AG04450 (cell line): ENCODE measurements at places on chromosomes 3 and 15.

- no peak for DNase-seq
These were observed 78.6 kb downstream of the MAGI1 start for GRCh38 chr3:65960087-65960486.

- DNase-seq = peak; percentile 94
These were observed 263.6 kb upstream of the HES1 start for GRCh38 chr3:193872265-193872753.

DNA sequence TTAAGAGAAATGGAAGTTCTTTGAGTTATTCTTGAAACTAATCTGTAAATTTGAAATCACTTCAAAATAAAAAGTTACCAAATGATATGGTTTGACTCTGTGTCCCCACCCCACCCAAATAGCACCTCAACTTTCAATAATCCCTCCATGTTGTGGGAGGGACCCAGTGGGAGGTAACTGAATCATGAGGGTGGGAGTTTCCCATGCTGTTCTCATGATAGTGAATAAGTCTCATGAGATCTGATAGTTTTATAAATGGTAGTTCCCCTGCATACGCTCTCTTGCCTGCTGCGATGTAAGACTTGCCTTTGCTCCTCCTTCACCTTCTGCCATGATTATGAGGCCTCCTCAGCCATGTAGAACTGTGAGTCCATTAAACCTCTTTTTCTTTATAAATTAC lies 690.7 kb upstream of the ZNF385D start:
- DNase-seq = no peak

GRCh38 chr3:13289771-13290285 lies 130.3 kb downstream of the NUP210 start:
- no peak for DNase-seq

DNA sequence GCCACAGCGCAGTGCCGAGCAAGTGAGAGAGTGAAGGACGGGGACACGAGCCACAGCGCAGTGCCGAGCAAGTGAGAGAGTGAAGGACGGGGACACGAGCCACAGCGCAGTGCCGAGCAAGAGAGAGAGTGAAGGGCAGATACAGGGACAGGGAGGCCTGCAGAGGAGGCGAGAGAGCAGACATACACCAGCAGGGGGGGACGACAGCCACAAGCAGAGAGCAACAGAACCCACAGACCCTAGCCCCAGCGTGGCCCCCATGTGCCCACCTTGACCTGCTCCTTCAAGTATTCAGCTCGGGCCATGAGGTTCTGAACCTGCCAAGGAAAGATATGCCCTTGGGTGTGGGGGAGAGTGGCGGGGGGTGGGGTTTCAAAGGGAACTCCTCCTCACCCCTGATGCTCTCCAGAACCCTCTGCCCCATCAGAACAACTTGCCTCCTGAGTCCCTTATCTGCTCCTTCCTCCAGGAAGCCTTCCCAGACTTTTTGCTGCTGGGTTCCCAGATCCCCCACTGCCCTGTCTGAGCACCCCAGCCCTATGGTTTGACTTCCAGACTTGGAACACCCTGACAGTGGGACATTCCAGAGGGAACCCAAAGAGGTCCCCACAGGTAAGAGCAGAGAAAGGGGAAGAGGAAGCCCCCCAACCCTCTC lies 5.3 kb downstream of the ULK3 start:
- DNase-seq = no peak

DNA sequence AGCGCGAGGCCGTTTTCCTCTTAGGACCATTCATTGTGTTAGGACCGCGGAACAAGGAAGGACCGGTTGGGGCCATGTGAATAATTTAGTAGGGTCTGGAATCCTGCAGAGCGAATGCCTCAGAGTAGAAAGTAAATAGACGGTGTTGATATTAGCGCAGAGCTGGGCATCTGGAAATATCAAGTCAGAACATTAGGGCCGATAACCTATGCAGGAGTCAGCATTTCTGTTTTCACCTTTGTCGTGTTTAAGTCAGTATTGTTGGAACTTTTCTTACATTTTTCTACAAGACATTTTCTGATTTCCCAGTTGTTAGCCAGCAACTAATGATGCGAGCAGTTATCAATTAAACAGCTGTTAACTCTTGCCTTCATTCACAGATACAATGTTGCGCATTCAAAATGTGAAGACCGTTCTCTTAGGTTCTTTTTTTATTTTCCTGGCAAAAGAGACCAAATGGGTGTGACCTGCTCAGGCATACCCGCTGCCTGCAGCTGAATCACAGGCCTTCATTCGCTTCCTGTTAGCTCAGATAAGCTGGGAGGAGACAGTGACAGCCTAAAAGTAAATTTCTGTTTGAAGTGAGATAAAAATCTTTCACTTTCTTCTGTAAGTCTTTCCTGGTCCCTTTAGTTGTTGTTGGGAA lies 966 bp upstream of the PKM start:
- no peak for DNase-seq

- DNase-seq = no peak
These were observed 407.8 kb downstream of the SHQ1 start for GRCh38 chr3:72440491-72440890.

- DNase-seq = no peak
These were observed 234.9 kb downstream of the CACNA2D3 start for GRCh38 chr3:54357301-54357700.

GRCh38 chr3:133967992-133968892 lies 61.5 kb downstream of the SLCO2A1 start:
- DNase-seq = no peak

DNA sequence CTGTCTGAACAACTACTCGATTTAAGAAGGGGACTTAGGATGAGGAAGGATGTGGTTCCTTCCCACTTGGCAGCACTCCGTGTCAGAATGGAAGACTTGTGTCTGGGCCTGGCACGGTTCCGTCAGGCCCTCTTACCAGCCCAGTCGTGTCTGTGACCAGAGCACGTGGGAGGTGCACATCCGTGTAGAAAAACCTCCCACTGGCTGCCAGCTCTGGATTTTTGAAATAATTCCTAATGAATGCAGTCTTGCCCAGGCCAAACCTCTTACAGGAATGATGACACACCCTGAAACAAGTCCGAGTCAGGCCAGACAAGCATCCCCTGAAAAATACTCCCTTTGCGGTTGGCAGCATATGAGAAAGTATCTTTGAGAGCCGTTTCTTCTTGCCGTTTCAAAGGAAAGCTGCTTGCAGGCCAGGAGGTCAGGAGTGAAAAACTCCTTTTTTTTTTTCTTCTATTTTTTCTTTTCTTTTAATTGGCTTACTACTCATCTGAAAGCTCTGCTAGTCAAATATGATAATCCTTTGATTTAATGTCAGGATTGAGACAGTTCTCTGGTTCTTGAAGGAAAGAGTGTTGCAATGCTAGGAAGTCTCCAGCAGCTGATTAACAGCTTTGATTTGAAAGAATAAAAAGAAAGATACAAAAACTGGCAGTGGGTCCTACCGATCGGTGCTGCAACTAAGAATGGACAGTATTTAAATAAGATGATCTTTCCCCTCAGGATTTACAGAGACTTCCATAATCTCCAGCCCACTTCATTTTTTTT lies 19.8 kb downstream of the IL1RAP start:
- DNase-seq = peak; percentile 78

GRCh38 chr15:77461486-77461885 lies 40.8 kb downstream of the HMG20A start:
- no peak for DNase-seq

- DNase-seq = peak; percentile 13
These were observed 244.1 kb upstream of the STT3B start for GRCh38 chr3:31288641-31289100.

GRCh38 chr3:144185276-144185675 lies 213.7 kb downstream of the DIPK2A start:
- no peak for DNase-seq

GRCh38 chr3:125003369-125003853 lies 52.4 kb downstream of the HEG1 start:
- DNase-seq = peak; percentile 24

GRCh38 chr3:52065264-52065756 lies 8.9 kb upstream of the DUSP7 start:
- DNase-seq = no peak

DNA sequence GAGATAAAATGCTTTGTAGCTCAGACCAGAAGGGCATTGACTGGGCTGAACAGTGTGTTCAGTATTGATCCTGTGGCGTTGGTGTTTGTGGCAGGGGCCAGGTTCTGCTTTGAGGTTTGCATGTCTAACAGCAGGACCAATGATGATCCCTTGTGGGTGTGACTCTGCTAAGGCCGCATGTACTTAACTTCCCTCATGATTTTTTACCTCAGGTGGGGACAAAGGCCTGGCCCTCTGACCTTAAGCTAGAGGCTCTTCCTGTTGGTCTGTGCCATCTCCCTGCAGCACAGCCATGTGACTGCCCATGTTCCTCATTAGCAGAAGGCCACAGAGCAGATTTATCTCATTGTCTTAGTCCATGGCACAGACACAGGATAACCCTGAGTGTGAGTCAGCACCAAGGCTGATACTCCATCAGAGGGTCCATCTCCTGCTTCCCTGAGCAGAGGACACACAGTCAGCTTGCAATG lies 34.3 kb upstream of the BSN start:
- no peak for DNase-seq

GRCh38 chr15:57439128-57440027 lies 63.1 kb downstream of the CGNL1 start:
- no peak for DNase-seq

GRCh38 chr3:161221806-161222600 lies 892 bp downstream of the NMD3 start:
- no peak for DNase-seq

GRCh38 chr3:158644345-158644908 lies at the start of gene GFM1:
GFM1 (plus strand) TSS chr3:158644527; CDS start chr3:158644635, 108 bp downstream.
- peak; percentile 86 for DNase-seq
